NCI-H526 treated with DMSO at 0.1 percent for 48 hours (cell line): ENCODE measurements at places on chromosomes 7 and 10.

- no peak for DNase-seq
Observed at GRCh38 chr7:70997261-70997660, 134.7 kb upstream of the GALNT17 start.

- DNase-seq = no peak
Observed at GRCh38 chr10:34486008-34486407, 329.1 kb downstream of the PARD3 start.

DNA sequence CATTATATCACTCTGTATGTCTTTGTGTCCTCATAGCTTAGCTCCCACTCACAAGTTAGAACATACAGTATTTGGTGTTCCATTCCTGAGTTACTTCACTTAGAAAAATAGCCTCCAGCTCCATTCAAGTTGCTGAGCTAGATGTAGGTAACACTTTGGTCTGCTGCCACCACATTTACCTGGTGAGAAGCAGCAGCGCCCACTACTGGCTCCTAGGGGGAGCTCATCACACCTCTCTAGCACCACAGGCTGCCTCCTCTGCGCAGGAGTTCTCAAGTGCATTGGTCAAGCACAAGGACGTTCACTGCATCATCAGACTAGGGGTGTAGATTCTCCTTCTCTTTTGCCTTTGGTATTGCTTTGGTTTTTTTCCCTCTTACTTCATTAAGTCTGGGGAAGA is 530.9 kb upstream of the AUTS2 start:
- peak; percentile 1 for DNase-seq

- DNase-seq = no peak
Observed at GRCh38 chr7:158814637-158815036, 14.7 kb downstream of the ESYT2 start.

DNA sequence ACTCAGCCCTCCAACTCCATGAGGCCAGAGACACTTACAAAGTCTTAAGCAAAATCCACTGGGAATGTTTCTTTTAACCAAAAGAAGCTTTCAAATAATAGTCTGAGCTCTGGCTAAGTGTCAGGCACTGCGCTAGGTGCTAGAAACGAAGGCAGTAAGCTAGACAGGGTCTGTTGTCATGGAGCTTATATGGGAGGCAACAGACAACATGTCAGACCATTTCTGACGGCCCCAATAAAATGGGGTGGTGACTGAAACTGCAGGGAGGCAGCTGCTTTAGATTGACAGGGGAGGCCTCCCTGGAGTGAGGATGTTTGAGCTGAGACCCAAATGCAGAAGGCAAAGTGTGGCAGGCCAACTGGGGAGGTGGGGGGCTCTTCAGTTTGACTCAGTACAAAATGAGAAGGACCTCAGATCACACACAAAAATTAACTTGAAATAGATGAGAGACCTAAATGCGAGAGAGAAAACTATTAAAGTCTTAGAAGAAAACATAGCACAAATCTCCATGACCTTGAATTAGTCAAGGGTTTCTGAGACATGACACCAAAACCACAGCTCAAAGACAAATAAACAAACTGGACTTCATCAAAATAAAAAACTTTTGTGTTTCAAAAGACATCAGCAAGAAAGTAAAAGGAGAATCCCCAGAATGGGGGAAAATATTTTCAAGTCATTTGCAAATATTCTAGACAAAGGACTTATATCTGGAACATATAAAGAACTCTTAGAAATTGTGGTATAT is 40.6 kb downstream of the SH3PXD2A start:
- DNase-seq = no peak

- no peak for DNase-seq
Observed at GRCh38 chr10:90204131-90204955, 503.0 kb downstream of the KIF20B start.

DNA sequence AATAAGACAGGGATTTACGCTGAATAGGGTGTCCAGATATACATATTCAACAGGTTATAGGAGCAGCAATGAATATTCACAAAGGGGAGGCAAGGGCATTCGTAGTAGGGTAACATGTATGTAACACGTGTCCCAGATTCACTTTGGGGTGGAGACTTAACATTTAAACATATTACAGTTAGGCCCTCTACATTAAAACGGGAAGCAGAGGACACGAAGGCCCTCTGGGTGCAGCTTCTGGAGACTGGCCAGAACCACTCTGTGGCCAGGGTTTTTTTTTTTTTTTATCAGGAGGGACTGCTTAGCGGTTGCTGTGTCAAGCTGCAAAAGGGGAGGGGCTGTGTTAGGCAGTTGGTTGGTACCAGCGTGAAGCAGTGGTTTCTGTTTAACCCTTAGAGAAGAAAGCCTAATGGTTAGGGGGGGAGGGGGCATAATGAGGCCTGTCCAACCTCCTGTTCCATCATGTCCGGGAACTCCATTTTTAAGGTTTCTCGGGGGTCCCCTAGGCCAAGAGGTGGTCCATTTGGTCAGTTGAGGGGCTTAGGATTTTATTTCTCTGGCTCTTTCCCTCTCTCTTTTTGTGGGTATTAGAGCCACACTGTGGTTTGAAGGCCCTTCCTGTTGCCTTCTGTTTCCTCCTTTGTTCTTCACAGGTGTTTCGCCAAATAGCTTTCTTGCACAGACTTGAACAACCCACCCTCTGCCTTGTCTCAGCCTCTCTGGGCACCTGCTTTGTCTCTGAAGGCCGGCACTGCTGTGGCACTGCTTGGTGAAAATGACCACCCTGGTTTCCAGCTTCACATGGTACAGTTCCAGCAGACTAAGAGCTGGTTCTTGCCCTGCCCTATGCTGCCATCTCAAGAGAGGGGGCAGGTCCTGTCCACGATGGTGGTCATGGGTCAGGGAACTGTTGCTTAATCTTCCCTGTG is 26.4 kb downstream of the PRF1 start:
- DNase-seq = no peak

- no peak for DNase-seq
Observed at GRCh38 chr7:74288034-74288881, 949 bp upstream of the CLIP2 start.

GRCh38 chr7:36639826-36640225 is 84.5 kb downstream of the AOAH start:
- no peak for DNase-seq

- DNase-seq = no peak
Observed at GRCh38 chr10:32141018-32141807, 85.0 kb upstream of the KIF5B start.

DNA sequence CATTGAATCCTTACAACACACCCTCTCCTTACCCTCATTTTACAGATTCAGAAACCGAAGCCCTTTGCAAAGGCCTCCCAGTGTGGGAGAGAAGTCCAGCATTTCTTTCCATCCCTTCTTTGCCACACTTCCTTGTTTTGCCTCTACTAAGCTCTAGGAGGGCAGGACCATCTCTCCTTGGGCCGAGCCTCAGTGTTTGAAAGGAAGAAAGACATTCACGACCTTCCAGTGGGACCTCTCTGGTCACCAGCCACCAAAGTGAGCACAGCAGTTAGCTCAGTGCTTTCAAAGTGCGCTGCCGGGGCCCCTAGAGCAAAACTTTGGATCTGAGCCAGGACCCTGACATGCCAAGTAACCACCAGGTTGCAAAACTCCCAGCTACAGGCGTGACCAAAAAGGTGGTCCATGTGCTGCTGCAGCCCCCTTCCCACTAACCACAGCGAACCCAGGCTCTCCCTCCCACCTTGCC is 12.4 kb downstream of the CTBP2 start:
- DNase-seq = no peak

DNA sequence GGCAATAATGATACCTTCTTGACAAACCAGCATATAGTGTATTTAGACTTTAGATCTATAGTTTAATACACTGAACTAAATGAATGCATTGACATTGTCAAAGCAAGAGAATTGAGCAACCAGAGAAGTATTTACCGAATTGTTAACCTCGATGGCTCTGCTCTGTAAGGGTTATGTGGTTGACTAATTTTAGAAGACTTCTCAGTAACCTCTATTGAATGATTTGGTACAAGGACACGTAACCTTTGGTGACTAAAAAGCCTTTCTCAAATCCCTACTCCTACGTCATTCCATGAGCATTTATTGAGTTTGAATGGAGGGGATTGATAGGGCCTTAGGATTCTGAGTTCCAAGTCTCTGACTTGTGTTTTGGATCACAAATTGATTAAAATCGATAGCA is 67.6 kb downstream of the MDFIC start:
- no peak for DNase-seq

DNA sequence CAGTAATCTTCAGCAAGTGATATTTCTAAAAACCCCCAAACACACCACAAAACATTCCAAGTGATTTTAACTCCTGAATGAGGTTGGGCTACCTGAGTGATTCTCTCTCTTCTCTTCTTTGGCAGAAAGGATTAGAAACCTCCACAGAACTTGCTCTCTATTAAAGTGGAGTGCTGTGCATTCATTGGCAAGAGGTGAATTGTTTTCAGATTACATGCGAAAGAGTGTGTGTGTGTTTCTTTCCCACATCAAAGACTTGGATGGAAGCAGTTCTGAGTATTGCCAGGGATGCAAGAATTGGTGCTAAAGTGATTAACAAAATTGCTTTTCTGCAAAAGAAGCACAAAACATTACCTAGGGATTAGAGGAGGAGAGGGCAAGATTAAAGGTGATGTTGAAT is 13.1 kb upstream of the FBXW4 start:
- DNase-seq = no peak

- DNase-seq = peak; percentile 23
Observed at GRCh38 chr10:12656518-12657142, 307.3 kb downstream of the CAMK1D start.

DNA sequence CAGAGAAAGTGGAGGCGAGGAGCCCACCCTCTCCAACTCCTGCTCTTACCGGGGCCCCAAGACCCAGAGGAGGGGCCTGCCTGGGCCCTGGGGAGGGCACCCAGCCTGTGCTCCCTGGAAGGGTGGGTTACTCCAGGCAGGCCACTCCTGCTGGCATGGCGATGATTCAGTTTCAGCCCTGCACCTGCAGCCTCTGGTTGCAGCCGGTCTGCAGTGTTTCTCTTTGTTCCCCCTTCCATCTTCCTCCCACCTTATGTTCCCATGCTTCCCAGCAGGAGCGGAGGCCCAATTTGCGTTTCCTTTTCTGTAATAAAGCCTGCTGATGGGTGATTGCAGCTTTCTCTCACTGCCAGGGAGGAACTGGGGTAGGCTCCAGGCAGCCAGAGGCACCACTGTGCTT is 53.2 kb upstream of the FAM20C start:
- DNase-seq = no peak

DNA sequence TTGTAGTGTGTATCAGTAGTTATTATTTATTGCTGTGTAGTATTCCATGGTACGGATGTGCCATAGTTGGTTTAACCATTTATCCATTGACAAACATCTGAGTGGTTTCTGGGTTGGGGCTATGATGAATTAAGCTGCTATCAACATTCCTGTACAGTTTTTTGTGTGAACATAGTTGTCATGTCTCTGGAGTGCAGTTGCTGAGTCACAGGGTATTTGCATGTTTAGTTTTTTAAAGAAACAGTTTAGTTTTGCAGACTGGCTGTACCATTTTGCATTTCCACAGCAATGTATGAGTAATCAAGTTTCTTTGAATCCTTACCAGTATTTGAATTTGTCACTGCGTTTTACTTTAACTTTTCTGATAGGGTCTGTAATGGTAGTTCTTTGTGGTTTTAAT is 516.7 kb upstream of the CELF2 start:
- no peak for DNase-seq

GRCh38 chr7:113831556-113831955 is 87.3 kb downstream of the PPP1R3A start:
- DNase-seq = no peak

GRCh38 chr10:130931256-130931655 is 380.3 kb downstream of the TCERG1L start:
- no peak for DNase-seq

GRCh38 chr7:121429798-121430197 is 33.7 kb upstream of the FAM3C start:
- DNase-seq = no peak

GRCh38 chr7:139394540-139394939 is 34.8 kb downstream of the LUC7L2 start:
- no peak for DNase-seq

DNA sequence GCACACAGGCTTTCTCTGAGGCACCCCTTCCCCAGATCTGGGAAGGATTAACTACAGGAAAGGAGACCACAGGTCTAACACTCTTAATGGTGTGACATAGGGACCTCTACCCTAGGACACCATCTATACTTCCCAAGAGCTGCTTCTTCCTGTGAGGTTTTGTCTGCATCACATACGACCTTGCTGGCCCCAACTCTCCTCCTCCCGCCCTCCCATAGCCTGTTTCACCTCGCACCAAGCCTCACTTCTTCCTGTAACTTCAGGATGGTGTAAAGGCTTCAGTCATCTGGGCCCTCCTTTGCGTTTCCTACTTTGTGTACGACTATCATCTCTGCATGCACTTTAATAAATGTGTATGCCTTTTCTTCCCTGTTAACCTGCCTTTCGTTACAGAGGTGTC is 274.3 kb downstream of the KLF6 start:
- DNase-seq = peak; percentile 25

DNA sequence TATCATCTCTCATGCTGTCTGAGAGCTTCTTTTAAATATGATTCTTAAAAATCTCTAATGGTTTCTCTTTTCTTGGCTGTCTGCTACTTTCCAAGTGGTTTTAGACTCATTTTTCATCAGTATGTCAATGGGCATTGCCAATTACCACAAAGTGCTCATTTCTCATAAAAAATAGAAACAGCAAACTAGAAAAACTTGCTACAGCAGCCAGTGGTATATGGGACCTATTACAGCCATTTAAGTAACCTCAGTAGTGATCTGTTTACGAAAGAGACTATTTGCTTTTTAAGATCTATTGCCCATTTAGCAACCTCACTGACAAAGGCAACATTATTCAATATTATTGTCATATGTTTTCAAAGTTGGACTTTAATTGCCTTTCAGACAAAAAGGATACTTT is 207.1 kb upstream of the RHOBTB1 start:
- no peak for DNase-seq

DNA sequence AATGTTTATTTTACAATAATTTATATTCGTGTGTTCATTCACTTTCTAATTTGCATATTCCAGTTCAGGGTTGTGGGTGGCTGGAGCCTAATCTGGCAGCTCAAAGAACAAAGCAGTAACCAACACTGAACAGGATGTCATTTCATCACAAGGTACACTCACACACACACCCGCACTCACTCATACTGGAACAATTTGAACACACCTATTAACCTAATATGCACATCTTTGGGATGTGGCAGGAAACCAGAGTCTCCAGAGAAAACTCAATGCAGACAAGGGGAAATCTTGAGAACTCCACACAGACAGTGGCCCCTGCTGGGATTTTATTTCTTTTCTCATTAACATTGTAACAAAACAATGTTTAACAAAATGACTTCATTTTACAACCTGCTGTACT is 97.4 kb downstream of the TWIST1 start:
- DNase-seq = no peak

GRCh38 chr10:16585103-16585502 is 63.4 kb upstream of the C1QL3 start:
- no peak for DNase-seq

- DNase-seq = no peak
Observed at GRCh38 chr10:101529207-101529606, 58.9 kb downstream of the POLL start.
